ENCODE measurements at places on chromosomes 6 and 20.

- no peak overlapping the region for H3K27ac ChIP-seq
- H3K27me3 ChIP-seq = peaks cover 2% of the 10 kb centered on the region
- no peaks in the 10 kb centered on the region for H3K36me3 ChIP-seq
These were observed 4.7 kb upstream of the GJA1 start for GRCh38 chr6:121430514-121431460.

DNA sequence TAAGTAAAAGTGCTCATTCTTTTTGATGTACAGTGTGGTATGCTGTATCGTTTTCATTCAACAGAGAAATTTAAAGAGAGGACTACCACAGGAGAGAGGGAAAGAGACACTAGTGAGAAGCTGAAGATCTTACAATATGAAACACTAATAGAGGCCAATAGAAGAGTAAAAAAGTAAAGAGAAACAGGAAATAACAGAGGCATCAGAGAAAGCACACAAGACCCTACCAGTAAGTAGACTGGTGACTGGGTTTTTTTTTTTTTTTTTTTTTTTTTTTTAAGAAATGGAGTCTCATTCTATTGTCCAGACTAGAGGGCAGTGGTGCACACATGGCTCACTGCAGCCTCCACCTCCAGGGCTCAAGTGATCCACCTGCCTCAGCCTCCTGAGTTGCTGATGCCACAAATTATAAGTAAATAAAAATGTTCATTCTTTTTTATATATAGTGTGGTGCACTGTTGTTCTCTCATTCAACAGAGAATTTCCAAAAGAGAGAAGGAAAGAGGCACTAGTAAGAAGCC, 18.8 kb downstream of the ELOVL4 start:
- H3K27me3 ChIP-seq = no peaks in the 10 kb centered on the region
- no peak overlapping the region for H3K4me3 ChIP-seq
- H3K4me1 ChIP-seq = no peaks in the 10 kb centered on the region
- no peak overlapping the region for H3K27ac ChIP-seq
- H3K36me3 ChIP-seq = no peaks in the 10 kb centered on the region
- DNase-seq = no peak

- H3K4me3 ChIP-seq = no peak overlapping the region
- no peaks in the 10 kb centered on the region for H3K36me3 ChIP-seq
- peaks cover 30% of the 10 kb centered on the region for H3K4me1 ChIP-seq
- peak; percentile 66 for DNase-seq
- H3K27ac ChIP-seq = peak overlapping the region; percentile 19
These were observed 401.5 kb upstream of the SASH1 start for GRCh38 chr6:147941143-147941542.

DNA sequence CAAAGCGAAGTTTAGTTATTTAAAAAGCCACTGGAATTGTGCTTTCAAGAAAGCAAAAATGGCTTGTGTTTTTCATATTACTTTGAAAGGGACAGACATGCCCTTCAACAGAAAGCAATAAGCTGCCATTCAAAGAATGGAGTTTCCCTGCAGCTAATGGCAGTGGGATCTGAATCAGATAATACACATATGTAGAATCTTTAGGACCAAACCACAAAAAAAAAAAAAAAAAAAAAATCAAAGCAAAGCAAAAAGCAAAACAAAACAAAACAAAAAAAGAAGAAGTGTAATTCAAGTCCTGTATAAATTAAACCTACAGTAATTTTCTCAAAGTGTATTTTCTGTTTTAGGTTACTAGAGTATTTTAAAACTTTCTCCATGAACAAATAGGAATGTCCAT, 63.6 kb upstream of the ZNF217 start:
- H3K27ac ChIP-seq = no peak overlapping the region
- H3K4me3 ChIP-seq = no peak overlapping the region

GRCh38 chr6:113047148-113047547, 700.0 kb downstream of the RFPL4B start:
- no peaks in the 10 kb centered on the region for H3K36me3 ChIP-seq
- peak; percentile 79 for DNase-seq
- no peak overlapping the region for H3K4me3 ChIP-seq

DNA sequence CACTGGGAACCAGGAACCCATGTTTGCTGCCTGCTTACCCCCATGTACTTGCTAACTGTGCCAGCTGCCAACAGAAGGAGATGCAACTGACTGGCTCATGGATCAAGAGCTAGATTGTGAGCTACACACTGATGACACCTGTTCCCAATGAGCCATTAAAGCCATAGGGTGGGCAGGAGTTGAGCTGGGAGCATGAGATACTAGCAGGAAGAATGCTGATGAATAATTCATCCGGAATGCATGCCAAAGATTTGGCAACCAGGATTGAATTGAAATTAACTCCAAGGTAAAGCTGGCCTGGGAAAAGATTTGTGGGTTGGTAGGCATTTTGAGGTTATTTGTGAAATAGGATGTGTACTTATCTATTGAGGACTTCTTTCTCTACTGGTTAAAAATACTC, 631.1 kb downstream of the KIF16B start:
- no peaks in the 10 kb centered on the region for H3K27me3 ChIP-seq
- H3K36me3 ChIP-seq = no peaks in the 10 kb centered on the region
- no peak overlapping the region for H3K4me3 ChIP-seq
- no peak overlapping the region for H3K27ac ChIP-seq
- 0 out of 2 replicates have a peak, but pooled peaks cover 2% of the 10 kb centered on the region for H3K4me1 ChIP-seq
- peak; percentile 35 for DNase-seq

DNA sequence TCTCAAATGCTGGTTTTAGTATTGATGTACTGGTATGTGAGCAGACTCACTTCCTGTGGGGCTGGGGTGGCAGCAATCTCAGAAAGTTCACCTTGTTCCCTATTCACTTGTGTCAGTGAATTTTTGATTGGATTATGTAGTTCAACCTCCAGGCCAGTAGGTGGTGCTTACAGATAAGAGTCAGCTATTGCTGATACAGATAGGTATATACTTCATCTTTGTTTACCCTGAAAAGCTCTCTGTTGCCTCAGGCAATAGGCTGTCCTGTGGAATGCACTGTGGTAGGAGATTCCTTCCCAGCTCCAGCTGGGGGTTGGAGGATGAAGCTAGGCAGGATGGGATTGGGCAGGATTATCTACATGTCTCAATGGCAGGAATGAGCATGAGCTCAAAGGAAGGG, 851.2 kb upstream of the EYS start:
- H3K27me3 ChIP-seq = no peaks in the 10 kb centered on the region
- no peaks in the 10 kb centered on the region for H3K36me3 ChIP-seq
- no peaks in the 10 kb centered on the region for H3K4me1 ChIP-seq

GRCh38 chr20:50652702-50653294, 38.5 kb downstream of the RIPOR3 start:
- H3K27me3 ChIP-seq = no peaks in the 10 kb centered on the region
- peak; percentile 93 for DNase-seq
- no peaks in the 10 kb centered on the region for H3K36me3 ChIP-seq
- no peak overlapping the region for H3K4me3 ChIP-seq

- H3K4me1 ChIP-seq = no peaks in the 10 kb centered on the region
- H3K27me3 ChIP-seq = no peaks in the 10 kb centered on the region
- no peak overlapping the region for H3K27ac ChIP-seq
- H3K4me3 ChIP-seq = no peak overlapping the region
- no peak for DNase-seq
These were observed 13.5 kb downstream of the EYA4 start for GRCh38 chr6:133254552-133255228.

- no peak for DNase-seq
- no peak overlapping the region for H3K27ac ChIP-seq
- H3K27me3 ChIP-seq = no peaks in the 10 kb centered on the region
- no peak overlapping the region for H3K4me3 ChIP-seq
- H3K4me1 ChIP-seq = no peaks in the 10 kb centered on the region
These were observed 483.8 kb upstream of the EYS start for GRCh38 chr6:66190858-66191257.

GRCh38 chr6:150720774-150721233, 121.1 kb downstream of the PLEKHG1 start:
- peak; percentile 72 for DNase-seq
- H3K4me3 ChIP-seq = no peak overlapping the region
- H3K4me1 ChIP-seq = peaks cover 36% of the 10 kb centered on the region
- no peaks in the 10 kb centered on the region for H3K27me3 ChIP-seq

GRCh38 chr6:139611327-139612134, 237.1 kb upstream of the CITED2 start:
- H3K36me3 ChIP-seq = no peaks in the 10 kb centered on the region
- H3K27ac ChIP-seq = no peak overlapping the region
- H3K4me1 ChIP-seq = no peaks in the 10 kb centered on the region

DNA sequence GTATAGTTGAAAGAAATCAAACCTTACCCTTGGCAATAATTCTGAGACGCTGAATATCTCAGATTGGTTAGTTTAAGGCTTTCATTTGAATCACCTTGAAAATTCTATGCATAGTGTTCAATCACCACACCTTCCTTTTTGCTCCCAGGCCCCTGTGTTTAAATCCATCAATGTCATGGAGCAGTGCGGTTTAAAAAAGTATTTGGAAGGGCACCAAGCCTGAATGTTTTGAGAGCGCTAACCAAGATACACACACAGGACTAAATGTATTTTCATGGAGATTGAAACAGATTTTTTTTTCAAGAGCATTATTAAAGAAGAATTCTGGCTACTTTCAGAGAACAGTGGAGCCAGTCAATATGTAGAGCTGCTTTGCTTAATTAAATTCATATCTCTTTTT, 195.7 kb downstream of the CENPW start:
- H3K4me3 ChIP-seq = no peak overlapping the region
- no peaks in the 10 kb centered on the region for H3K36me3 ChIP-seq
- H3K4me1 ChIP-seq = peaks cover 5% of the 10 kb centered on the region
- no peak for DNase-seq
- no peak overlapping the region for H3K27ac ChIP-seq
- no peaks in the 10 kb centered on the region for H3K27me3 ChIP-seq

DNA sequence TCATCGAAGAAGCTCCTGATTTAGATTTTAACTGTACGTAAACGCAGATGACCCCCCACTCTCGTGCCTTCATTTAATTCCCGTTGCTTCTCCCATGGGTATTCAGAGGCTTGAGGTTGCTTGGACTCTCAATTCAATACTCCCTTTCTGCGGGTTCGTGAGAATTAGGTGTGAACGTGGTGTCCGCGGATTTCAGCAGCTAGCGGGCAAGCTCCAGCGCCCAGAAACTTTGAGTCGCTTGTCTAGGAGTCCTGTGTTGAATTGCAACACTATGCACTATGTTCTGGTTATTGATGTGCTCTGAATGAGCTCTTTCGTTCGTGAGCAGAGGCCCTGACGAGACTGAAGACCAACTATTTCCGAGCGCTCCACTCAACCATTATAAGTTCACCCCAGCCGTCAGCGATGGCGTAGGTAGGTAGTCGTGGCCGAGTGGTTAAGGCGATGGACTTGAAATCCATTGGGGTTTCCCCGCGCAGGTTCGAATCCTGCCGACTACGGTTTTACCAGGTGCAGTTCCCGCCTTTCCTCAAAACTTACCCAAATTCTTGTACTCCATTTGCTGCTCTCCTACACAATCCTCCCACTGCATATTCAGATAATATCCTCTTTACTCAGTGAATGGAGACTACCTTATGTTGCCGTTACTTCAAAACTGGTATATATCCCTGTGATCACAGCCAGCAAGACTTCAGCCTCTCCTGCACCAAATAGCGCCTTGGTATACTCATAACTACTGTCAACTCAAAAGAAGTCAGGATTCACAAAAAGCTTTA, 72.6 kb upstream of the ZNF184 start:
- DNase-seq = no peak
- no peaks in the 10 kb centered on the region for H3K36me3 ChIP-seq
- no peak overlapping the region for H3K4me3 ChIP-seq
- no peak overlapping the region for H3K27ac ChIP-seq
- no peaks in the 10 kb centered on the region for H3K27me3 ChIP-seq
- H3K4me1 ChIP-seq = no peaks in the 10 kb centered on the region

- no peak for DNase-seq
- H3K27ac ChIP-seq = no peak within 1 kb of the TSS
These were observed at the start of gene MYL9 for GRCh38 chr20:36541227-36541767. MYL9 (plus strand) TSS chr20:36541519; CDS start chr20:36544885, 3,366 bp downstream.

DNA sequence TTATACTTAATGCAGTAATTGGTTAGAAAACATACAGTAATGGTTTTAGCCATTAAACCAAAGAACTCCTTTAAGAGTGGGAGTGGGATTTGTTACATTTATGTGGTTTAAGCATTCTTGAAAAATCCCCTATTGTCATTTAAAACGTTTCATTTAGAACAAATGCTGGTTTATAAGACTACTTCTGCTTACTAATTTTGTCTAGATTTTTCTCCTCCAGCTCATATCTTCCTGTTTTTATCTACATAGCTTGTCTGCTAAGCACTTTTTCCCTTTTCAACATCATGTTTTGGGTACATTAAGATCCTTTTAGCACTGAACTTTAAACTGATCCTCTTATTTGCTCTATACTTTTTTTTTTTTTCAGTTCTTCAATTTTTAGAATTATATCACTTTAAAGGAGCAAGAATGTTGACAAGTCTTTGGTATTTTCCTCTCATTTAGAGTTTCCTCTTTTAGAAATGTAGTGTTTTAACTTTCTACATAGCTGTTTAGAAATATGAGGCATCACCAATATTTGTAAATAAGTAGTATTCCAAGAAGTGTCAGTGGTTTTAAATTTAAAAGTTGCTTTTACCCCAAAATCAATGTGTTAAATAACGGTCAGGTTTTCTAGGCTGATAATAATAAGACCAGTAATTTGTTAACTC, 80.9 kb downstream of the SESN1 start:
- DNase-seq = no peak
- H3K4me1 ChIP-seq = no peaks in the 10 kb centered on the region

DNA sequence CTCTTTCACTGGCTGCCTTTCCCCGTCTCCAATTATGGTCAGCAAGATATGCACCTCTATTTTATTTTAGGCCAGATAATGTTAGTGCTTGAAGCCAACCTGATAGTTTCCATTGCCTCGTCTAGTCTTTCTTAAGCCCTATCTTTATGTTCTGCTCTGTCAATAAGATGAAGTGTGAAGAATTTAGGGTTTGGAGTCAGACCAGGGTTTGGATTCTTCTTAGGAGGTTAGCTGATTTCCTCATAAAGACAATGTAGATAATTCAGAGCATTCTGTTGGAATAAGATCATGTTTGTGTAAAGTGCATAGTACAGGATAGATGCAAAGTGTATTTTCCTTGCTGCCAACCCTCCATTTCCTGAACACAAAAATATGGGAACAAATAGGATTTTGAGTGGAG, 43.8 kb downstream of the PKIB start:
- H3K4me3 ChIP-seq = no peak overlapping the region
- no peak overlapping the region for H3K27ac ChIP-seq
- H3K4me1 ChIP-seq = no peaks in the 10 kb centered on the region
- H3K36me3 ChIP-seq = no peaks in the 10 kb centered on the region
- H3K27me3 ChIP-seq = no peaks in the 10 kb centered on the region

Data from SJCRH30 (cell line).